ENCODE measurements at places on chromosomes 12 and 14.

DNA sequence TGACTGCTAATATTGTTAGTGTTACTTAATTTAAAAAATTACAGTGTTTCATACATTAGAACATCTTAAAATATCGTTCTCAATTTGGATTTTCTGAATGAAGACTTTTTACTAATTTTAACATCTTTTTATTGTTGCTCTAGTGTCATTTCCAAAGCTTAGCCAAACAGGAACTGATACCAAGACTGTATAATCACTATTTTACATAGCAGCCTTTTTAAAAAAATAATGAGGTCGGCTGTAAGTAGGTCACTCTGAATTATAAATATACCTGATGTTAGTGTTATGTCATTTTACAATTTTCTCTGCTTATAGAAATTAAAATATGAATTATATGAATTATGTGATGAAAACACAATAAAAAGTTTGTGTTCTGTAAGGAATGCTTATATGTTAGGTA, 321.5 kb downstream of the TMEM117 start:
- DNase-seq = no peak

- no peak for DNase-seq
Measured at GRCh38 chr12:121720762-121721161, 8.2 kb downstream of the TMEM120B start.

DNA sequence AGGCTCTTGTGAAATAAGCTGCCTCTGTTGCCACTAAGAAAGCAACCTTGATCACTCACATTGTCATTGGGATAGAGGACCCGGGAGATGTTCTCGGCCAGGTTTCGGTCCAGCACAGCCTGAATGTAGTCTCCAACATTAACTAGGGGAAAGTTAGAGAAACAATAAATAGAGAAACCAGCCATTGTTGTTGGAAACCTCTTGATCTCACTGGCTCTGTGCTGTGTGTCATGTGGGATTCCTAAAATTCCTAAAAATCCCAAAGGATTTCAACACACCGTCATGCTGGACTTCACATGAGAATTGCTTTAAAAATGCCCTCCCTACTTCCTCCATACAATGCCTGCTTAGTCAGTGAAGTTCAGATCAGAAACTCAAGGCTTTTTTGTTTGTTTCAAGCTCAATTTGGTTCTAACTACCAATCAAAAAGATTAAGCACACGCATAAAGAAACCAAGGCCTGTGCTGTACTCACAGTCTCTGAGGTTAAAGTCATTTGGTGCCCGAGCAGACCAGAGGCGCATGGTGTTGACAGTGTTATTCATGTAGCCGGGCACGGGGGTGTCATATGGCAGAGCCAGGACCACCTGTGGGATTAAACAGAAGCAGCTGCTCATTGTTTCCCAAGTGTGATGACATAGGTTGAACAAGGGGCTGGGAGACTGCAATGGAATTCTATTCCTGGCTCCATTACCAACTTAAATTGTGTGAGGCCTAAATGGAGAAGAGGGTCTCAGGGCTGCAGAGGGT, 23.6 kb downstream of the PYGL start:
- DNase-seq = no peak

- DNase-seq = no peak
Measured at GRCh38 chr14:68471964-68472508, 320.8 kb downstream of the ZFP36L1 start.

GRCh38 chr12:1644534-1645438, 15.8 kb downstream of the WNT5B start:
- DNase-seq = peak; percentile 99

GRCh38 chr14:90726656-90727055, 89.6 kb downstream of the TTC7B start:
- DNase-seq = peak; percentile 67

- DNase-seq = no peak
Measured at GRCh38 chr14:51251486-51251885, 11.4 kb downstream of the TMX1 start.

DNA sequence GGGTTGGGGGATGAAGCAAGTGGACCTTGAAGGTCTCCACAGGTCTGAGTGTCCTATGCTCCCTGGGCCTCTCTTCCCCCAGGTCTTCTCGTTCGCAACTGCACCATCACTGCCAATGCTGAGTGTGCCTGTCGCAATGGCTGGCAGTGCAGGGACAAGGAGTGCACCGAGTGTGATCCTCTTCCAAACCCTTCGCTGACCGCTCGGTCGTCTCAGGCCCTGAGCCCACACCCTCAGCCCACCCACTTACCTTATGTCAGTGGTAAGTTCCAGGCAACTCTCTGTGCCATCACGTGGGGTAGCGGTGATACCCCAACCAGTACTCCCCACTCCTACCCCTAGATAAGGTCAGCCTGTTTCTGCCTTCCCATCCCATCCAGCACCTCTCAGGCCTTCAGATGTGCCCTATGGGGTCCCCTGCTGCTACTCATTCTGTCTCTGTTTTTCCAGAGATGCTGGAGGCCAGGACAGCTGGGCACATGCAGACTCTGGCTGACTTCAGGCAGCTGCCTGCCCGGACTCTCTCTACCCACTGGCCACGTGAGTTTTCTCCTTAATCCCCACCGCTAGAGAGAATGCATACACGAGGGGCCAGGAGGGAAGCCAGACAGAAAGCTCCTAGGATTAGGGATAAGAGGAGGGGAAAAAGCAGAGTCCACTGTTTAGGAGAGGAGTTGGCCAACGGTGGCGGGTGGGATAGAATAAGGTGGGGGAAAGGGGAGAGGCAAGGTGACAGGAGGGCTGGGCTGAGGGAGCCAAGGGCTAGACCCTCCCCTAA, 1.6 kb upstream of the TAPBPL start:
- DNase-seq = no peak

DNA sequence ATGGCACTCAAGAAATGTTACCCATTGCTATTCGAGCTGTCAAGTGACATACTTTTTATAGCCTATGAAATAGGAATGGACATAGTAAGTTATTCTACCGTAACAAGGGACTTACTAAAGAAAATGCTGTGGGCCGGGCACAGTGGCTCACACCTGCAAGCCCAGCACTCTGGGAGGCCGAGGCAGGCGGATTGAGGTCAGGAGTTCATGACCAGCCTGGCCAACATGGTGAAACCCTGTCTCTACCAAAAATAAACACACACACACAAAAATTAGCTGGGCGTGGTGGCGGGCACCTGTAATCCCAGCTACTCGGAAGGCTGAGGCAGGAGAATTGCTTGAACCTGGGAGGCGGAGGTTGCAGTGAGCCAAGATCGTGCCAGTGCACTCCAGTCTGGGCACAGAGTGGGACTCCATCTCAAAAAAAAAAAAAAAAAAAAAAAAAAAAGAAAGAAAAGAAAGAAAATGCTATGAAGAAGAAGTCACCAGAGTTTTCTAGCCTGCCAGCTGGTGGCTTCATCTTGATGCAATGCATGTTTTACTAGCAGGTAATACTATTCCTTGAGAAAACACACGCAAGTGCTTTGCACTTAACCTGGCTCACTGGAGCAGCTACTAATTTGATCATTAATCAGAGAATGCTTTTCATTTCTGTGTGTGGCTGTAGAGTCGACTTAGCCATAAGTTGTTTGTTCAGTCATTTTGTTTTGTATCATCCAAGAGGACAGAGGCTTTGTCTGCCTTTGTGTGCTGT, 166.7 kb upstream of the MYL2 start:
- no peak for DNase-seq

- DNase-seq = no peak
Measured at GRCh38 chr14:64649383-64649998, 54.7 kb upstream of the PLEKHG3 start.

DNA sequence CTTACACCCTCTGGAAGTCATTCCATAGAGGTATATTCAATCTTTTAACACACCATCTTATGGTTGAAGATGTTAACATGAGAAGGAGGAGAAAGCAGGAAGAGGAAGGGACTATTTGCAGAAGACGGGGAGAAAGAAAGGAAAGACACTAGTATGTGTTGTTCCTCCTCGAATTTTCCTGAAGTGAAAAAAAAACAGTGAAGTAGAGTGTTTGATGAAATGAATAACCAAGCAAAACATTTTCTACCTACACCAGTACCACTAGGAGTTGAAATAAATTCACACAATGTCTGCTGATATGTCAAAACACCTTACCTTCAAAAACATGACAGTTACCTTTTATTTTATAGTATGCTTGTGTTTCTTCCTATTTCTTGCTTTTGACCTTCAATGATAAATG, 1.4 kb upstream of the CNOT2 start:
- DNase-seq = no peak

DNA sequence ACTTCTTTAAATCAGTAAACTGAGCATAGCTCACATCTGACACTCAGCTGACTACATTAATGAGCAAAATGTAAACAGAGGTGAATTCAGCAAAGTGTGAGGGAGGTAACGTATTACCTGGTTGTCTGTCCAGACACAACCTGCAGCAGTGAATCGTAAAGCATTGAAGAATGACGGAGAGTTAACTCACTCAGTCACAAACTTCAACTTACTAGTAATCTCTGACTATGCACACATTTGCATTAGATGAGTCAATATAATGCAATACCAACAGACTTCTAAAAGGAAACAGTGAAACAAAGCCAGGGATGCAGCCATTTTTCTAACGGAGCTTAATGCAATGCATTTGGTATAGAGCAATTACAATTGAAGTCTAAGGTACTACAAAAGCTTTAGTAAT, 40.0 kb downstream of the STX2 start:
- DNase-seq = no peak

GRCh38 chr14:60840313-60840712, 105.8 kb downstream of the MNAT1 start:
- DNase-seq = no peak

GRCh38 chr12:98154850-98155249, 360.5 kb upstream of the TMPO start:
- DNase-seq = peak; percentile 43

DNA sequence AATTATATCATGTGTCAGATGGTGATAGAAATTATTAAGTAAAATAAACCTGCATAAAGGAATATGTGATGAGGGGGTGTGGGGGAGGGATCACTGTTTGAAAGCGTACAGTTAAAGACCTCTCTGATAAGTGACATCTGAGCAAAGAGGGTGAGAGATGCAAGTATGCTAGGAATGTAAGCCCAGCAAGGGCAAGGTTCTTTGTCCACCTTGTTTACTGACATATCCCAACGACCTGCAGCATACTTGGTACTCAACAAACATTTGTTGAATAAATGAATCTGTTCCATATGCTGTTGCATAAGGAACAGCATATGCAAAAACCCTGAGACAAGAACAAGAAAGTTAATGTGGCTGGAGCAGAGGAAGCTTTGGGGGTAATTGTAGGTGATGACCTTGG, 12.0 kb upstream of the MDM1 start:
- no peak for DNase-seq

DNA sequence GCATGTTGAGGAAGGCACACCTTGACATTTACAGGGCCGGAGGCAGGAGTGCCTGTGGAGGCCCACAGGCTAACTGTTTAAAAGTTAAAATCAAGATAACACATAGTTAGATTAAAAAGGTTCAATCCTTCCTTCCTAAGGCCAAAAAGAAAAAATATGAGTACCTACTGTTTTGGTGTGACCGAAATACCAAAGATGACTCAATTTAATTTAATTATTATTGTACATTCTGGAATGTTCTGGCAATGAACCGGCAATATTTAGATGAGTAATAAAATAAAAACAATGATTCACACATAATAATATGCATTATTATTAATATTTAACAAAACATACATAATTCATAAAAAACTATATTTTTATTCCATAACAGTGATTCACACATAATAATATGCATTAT, 136.8 kb upstream of the NTF3 start:
- no peak for DNase-seq

- DNase-seq = no peak
Measured at GRCh38 chr12:19647806-19648556, 208.7 kb downstream of the AEBP2 start.

DNA sequence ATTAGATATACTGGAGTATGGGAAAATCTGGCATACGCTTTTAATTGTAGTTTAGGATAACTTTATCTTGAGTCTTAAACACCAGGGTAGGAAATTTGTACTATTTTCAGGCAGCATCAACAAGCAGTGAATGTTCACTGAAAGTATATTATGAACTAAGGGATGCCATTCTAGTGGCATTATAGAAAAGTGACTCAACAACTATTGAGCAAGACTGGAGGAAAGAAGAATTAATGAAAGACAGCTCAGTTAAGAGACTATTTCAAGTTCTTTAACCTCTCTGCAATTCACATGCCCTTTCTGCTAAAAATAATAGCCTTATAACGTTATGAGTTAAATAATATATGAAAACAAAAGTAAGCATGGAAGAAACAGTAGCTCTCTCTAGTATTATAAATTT, 343.1 kb downstream of the FSCB start:
- no peak for DNase-seq

- no peak for DNase-seq
Measured at GRCh38 chr14:34034447-34035176, 83.7 kb upstream of the EGLN3 start.

DNA sequence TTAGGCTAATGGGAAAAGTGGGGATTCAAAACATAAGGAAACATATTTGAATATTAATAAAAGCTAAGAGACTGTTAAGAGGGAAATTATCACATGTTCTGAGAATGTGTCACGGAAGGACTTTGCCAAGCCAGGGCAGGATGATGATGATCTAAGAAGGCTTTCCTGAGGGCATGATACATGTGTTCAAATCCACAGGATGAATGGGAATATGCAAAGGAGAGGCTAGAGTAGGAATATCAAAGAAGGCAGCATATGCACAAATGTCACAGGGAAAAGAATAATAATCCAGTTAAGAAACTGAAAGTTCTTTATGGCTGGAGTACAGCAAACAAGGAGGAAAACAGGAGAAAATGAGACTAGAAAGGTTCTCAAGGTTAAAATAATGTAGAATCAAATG, 107.0 kb downstream of the PTPRO start:
- DNase-seq = no peak

GRCh38 chr12:9149372-9149771, 33.7 kb upstream of the A2M start:
- DNase-seq = no peak

GRCh38 chr12:2266666-2267620, 214.2 kb downstream of the CACNA1C start:
- DNase-seq = no peak

GRCh38 chr12:115132905-115133304, 448.9 kb upstream of the TBX3 start:
- DNase-seq = peak; percentile 21

GRCh38 chr12:93972411-93973208, 175.8 kb upstream of the PLXNC1 start:
- DNase-seq = no peak

DNA sequence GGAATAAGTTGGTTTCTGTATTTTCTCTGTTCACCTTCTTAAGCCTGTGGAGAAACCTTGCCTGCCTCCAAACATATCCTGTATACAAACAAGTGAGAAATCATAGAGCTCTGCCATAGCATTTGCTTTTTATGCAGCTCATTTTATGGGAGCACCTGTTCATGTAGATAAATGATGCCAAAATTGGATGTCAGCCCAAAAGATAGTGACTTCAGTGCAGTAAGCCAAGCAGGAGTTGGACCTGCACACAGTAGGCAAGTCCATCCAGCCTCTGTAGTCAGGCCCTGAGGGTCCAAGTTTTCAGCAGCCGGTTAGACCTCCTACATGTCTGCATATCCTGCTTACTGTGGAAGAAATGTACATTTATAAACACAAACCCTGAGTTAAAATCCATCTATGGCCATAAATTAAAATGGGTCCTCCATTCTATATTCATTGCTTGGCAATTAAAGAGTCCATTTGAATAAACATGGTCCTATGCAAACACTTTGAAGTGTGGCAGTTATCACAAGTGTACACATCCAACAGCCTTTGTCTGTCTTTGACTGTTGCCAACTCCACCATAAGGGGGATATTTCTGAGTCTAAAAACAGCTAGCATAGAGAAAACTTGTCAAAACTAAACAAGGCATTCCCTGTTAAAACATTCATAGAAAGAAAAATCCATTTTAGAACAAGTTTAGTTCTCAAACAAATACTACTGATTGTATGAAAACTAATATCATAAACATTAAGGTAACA, 847.8 kb downstream of the RPS29 start:
- peak; percentile 88 for DNase-seq
